Heart left ventricle (tissue), 16 donors: ENCODE measurements at places on chromosomes 6 and 20. TPM values are rescaled to one million over a fixed set of nuclear protein-coding genes. Genes with fewer than 3 reads are reported as not detected.
A peak's percentile ranks its signal among the peaks of the same experiment; 100 is the strongest.

Gene DTD1
- polyA plus RNA-seq: 8.0 TPM

Gene GFOD1
- polyA plus RNA-seq: 16.2 TPM

Gene SLC29A1
- polyA plus RNA-seq: 48.0 TPM

Gene SRSF12
- not detected for polyA plus RNA-seq

Gene TP53TG5
- 1.5 TPM for polyA plus RNA-seq

Gene LY6G6D
- not detected for polyA plus RNA-seq

DNA sequence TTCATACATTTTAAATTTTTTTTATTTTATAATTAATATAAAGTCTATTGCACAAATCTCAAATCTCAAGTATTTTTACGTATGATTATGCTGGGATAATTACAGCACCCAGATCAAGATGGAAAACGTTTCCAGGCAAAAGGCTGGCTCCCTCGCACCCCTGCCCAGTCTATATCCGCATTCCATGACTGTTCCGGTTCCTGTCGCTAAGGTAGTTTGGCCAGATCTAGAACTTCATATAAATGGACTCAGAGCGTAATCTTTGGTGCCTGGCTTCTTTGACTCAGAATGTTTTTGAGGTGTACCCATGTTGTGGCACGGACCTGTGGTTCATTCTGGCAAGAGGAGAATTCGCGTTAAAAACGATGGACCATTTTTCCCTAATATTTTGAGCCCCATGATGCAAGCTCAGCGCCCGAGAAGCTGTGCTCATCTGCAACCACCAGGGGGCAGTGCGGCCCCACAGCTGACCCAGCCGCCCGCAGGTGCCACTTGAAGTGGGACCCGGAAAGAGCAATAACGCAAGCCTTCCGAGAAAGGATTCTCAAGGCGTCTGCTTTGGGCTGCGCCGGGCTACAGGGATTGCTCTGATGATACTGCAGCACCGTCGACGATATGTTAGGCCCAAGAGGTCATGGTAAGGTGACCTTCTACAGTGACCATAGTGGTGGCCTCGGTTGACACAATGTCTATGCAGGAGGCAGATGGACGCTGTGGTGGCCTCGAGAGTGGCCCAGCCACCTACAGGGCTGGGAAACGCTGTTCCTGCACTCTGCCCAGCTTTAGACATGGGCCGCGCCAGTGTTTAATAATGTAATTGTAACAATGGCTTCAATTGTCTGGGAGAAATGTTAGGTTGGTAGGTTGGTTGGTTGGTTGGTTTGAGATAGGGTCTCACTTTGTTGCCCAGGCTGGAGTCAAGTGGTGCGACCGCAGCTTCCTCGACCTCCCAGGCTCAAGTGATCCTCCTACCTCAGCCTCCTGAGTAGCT is 160.1 kb downstream of the ZMYND8 start:
- peak; percentile 84 for DNase-seq

DNA sequence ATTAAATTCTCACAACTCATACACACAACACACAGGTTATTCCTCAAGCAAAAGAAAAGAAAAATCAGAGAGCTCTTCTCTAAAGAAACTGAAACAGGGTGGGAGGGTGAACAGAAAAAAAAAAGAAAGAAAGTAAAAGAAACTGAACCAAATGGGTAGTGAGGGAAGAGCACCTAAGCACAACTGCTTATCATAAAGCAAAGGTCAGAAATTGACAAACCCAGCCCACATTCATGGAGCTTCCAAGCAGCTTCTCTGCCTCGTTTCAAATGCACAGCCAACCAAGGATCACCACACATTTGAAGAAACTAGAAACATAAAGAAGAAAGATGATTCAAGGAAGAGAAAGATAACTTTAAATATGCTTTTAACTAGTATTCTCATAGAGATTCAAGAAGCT is 90.5 kb downstream of the RNGTT start:
- DNase-seq: no peak

- no peak for DNase-seq
Observed at GRCh38 chr6:79808921-79809320, 138.4 kb downstream of the ELOVL4 start.

DNA sequence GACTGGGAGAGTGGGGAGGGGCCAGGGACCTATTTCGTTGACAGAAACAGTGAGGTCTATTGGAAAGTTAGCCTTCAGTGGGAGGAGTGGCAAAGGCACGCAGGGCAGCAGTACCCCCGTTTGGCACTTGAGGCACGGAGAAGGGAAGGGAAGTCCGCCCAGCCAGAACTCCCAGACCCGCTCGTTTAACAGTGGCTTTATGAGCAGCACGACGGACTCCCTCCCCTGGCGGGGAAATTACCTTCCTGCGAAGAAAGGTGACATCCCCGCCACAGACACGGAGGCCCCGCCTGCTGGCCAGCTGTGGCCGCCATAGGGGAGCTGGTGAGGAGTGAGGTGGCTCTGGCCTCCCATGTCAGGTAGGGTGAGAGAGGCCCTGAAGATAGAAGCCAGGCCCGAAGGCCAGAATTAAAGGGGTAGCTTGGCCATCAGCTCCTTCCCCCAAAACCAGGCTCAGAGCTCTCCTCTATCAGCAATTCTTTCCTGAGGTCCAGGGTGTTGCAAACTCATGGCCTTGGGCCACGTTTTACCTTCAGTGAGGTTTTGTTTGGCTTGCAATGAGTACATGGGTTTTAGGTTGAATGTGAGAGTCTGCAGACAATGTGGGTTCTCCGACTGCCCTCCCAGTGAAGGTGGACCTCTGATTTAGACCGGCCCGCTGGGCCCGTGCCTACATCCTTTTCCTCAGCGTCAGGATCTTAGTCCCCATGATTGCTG is 123.7 kb downstream of the MRPL14 start:
- no peak for DNase-seq

GRCh38 chr6:116010790-116011401 is 49.8 kb downstream of the FRK start:
- peak; percentile 64 for DNase-seq

DNA sequence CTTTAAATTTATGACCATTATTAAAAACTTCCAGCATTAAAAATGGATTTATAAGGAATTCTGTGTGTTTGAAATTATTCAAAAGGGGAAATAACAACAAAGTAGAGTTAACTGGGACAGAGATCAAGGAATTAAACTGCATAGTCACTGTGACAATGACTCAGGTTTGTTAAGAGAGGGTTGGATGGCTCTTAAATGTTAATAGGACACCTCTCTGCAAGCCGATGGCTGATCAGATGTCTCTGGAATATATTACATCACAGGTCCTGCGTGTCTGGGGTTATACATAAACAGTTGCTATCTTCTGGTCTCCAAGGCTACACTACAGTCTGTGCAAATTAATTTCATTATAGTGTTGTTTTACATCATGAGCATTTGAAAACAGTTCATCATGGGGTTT is 574.3 kb downstream of the COL12A1 start:
- DNase-seq: no peak

GRCh38 chr20:19375801-19376200 is 163.4 kb downstream of the SLC24A3 start:
- DNase-seq: no peak

GRCh38 chr6:101614774-101615173 is 221.3 kb downstream of the GRIK2 start:
- no peak for DNase-seq

DNA sequence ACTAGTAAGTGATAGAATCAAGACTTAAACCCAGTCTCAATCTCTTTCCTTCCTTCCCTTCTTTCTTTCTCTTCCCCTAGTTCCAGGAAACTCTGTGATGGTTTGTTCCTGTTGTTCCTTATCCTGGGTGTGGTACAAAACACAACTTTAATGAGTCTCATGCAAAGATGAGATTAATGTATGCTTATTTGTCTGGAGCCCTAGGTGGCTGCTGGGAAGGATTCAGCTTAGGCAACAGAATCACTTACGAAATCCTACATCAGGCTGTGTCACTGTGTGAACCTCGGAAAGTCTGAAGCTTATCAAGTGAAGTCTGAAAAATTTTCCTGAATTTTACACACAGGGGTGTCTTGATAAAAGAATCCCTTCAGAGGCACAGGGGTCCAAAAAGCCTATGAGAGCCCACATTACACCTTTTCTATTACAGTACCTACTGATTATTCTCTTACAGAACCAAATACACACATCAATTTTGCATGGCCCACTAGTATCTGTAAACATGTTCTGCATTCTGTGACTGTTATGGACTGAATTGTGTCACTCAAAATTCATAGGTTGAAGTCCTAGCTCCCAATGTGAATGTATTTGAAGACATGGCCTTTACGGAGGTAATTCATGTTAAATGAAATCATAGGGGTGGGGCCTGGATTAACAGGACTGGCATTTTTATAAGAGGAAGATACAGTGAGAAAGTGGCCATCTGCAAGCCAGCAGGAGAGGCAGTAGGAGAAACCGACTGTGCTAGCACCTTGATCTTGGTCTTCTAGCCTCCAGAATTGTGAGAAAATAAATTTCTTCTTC is 144.7 kb downstream of the MYB start:
- DNase-seq: no peak

- no peak for DNase-seq
Observed at GRCh38 chr6:28433119-28433518, 10.2 kb downstream of the ZSCAN23 start.

GRCh38 chr20:60808701-60809100 is 443.4 kb upstream of the CDH4 start:
- DNase-seq: no peak

DNA sequence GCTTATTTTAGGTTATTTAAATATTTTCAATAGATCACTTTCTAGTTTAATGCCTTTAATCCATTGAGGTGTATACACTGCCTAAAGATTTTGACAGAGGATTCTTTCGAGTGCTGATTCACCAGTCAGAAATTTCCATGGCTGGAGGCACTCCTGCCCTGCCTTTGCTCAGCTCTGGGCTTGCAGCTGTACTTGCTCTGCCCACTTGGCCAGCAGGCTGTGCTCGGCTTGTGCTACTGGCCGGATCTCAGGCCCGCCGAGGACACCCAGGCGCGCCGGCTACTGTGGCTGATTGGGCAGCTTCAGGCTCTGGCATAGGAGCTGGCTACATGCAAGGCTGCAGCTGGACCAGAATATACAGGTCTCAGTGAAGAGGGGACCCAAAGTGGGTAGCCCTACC is 675.1 kb upstream of the MMS22L start:
- DNase-seq: peak; percentile 31

DNA sequence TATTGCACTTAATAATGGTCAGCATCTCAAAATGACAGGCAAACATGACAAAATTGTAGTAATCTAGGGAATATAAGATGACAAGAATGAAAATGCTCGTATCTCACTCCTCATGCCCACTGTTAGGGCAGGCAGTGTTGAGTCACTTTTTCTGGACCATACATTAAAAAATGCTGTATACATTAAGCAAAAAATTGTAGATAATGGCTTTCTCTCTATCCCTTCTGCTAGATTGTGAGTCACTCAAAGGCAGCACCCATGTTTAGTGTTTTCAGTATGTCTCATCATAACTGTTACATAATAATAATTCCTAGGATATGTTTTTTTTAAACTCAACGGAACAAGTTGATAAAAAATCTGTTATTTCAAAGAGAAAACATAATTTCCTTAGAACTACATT is 199.3 kb downstream of the TENT5A start:
- no peak for DNase-seq

DNA sequence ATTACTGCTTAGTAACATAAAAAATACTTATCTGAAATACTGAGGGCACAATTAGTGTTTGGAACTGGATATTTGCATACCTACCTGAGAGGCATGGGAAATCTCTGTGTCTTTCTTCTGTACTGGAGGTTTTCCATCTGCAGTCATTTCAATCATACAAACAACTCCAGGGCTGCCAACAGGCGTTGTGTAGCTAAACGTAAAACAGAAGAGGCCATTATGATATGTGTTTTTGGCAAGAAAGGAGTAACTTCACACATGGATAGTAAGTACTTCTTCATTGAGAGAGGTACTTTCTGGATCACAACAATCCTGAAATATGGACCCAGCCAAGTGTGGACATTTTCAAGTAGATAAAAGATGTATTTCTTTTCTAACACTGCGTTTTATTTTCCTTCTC is 363.4 kb downstream of the PHF3 start:
- DNase-seq: no peak

GRCh38 chr20:63648895-63649589 is 4.2 kb downstream of the STMN3 start:
- DNase-seq: no peak
